ENCODE measurements at places on chromosomes 2 and 18.
A peak's percentile ranks its signal among the peaks of the same experiment; 100 is the strongest.

- no peak for DNase-seq
Measured at GRCh38 chr2:132757676-132758075, 87.7 kb upstream of the LYPD1 start.

DNA sequence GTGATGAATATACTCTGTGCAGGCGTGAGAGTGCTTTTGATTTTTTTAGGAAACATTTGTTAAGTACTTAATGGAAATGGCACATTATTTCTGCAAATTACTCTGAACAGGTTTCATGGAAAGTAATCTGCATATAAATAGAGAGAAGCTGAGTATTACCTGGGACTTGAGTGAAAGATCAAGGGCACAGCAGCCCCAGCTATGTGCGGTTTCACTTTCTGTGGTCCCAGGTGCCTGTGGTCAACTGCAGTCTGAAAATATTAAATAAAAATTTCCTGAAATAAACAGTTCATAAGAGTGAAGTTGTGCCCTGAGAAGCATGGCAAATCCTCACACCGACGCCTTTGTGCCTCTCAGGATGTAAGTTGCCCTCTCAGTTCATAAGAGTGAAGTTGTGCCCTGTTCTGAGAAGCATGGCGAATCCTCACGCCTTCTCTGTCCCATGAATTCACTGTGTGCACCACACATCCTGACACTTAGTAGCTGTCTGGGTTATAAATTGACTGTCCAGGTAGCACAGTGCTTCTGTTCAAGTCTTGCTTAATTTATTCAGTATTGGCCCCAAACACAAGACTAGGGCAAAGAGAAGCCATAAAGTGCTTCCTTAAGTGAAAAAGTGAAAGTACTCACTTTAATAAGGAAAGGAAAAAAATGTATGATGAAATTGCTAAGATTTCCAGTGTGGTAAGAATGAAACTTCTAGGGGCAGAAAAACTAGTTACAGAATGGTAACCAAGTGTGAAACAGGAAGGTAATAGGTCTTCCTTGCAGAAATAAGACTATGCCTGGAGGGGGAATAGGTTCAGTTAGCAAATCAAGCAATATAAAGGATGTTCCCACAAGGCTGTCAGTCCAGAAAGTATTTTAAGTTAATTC is 4.3 kb upstream of the SNTG2 start:
- no peak for DNase-seq

- no peak for DNase-seq
Measured at GRCh38 chr18:23502516-23503037, 734 bp upstream of the RMC1 start.

- DNase-seq: no peak
Measured at GRCh38 chr18:48864876-48865275, 85.9 kb downstream of the SMAD7 start.

- no peak for DNase-seq
Measured at GRCh38 chr2:71129902-71130151, 202 bp downstream of the MCEE start.

GRCh38 chr18:58501066-58501896 is 127.6 kb downstream of the ALPK2 start:
- no peak for DNase-seq

GRCh38 chr2:105754994-105755393 is 10.3 kb downstream of the NCK2 start:
- DNase-seq: peak; percentile 14

GRCh38 chr2:102336502-102336945 is 19.1 kb upstream of the IL18R1 start:
- no peak for DNase-seq

DNA sequence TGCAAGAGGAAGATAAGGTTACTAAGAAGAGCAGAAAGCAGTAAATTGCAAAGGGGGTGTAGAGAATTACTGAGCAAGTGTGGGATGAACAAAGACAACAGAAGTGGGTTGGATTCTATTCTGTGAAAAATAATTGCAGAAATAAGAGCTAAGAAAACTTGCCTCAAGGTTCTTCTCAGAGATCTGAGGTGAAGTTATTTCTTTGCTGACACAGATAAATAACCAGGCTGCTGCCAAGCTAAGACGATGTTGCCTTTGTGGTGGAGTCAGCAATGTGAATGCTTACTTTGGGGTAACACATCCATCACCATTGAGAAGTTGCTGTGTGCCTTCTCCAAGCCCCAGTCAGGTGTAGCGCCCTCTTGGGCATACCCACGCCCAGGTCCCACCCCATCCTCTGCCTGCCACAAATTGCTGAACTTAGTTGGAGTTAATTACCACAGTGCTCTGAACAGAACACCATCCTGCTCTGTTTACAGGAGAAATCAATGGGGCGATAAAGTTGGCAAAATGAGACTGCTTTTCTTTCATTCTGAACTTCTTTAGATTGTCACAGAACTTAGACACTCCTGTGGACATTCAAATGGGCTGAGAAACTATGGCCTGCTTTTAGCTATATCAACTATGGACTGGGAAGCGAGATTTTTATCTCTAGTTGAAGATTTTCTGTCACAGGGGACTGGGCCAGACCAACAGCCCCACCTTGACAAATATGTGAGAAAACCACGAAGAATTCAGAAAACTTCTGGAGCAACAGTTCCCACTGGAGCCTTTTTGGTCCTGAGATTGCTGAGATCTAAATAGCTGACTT is 283.6 kb downstream of the TMX3 start:
- DNase-seq: no peak

DNA sequence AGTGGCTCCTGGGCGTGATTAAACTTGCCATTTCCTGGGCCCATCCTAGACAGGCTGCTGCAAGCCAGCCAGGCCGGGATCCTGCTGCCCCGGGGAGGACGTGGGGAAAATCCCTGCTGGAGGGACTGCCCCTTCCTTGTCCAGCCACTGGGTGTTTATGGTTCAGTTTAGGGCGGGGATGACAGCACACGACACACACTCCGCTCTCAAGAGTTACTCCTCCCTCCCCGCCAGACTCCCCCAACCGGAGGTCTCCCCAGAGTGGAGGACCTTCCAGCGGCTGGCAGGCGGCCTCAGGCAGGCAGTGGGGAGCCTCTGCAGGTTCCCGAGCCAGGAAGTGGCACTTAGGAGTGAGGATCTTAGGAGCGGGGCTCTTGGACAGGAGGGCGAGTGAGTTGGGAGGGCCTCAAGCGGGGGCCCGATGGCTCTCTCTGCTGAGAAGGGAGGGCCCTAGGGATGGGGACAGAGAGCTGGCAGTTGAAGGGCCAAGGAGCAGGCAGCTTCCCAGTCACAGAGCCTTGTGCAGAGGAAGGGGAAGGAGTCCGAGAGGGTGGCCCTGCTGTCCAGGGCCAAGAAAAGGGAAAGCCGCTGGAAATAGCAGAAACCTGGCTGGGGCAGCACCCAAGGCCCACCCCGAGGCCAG is 5.7 kb upstream of the GPR35 start:
- no peak for DNase-seq

- DNase-seq: peak; percentile 97
Measured at GRCh38 chr2:46490521-46491141, 11.3 kb downstream of the TMEM247 start.

Data from Kasumi-1 (cell line).